ENCODE measurements at places on chromosomes 2 and 18. TPM values are rescaled to one million over a fixed set of nuclear protein-coding genes. Genes with fewer than 3 reads are reported as not detected.

Gene DSEL
- total RNA-seq: 5.0 TPM

Gene EFR3B
- 12.7 TPM for total RNA-seq

Gene APOB
- total RNA-seq: 0.34 TPM

Gene NOSTRIN
- total RNA-seq: 8.1 TPM

Gene ASXL3
- 0.41 TPM for total RNA-seq

Gene SMAD2
- 60.1 TPM for total RNA-seq

Gene NEMP2
- 1.7 TPM for total RNA-seq

Gene CCDC121
- 2.6 TPM for total RNA-seq

Gene CYTIP
- 1.1 TPM for total RNA-seq

Gene ZSWIM2
- not detected for total RNA-seq

Gene SLC4A1AP
- 21.1 TPM for total RNA-seq

Gene MRO
- 1.7 TPM for total RNA-seq

Gene RTTN
- total RNA-seq: 4.7 TPM

All from psoas muscle (tissue), 8 donors.